ENCODE measurements at places on chromosomes 5 and 9.

GRCh38 chr5:58939664-58940063 lies 356.8 kb downstream of the RAB3C start:
- no peak for DNase-seq

DNA sequence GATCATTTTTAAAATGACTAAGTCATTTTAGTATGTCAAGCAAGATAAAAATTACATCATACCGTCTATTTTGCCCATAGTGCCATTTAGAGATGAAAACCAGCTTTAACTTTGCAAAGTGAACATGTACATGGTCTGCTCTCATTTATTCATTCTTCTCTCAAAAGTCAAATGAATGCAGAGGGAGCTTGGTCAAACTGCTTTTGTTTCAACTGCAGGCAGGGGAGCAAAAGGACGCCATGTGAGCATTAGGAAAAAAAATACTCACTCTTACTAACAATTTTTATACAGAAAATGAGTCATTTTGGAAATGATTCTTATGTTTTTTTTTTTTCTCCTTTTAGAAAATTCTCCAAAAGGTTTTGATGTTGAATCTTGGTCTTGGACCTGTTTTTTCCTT lies 15.7 kb downstream of the SCGB3A1 start:
- no peak for DNase-seq

- DNase-seq: no peak
Measured at GRCh38 chr5:31776976-31777651, 138.2 kb downstream of the PDZD2 start.

GRCh38 chr5:157602505-157602904 lies 26.9 kb upstream of the ADAM19 start:
- peak; percentile 28 for DNase-seq

GRCh38 chr5:91076138-91076537 lies 307.0 kb downstream of the ARRDC3 start:
- DNase-seq: no peak

DNA sequence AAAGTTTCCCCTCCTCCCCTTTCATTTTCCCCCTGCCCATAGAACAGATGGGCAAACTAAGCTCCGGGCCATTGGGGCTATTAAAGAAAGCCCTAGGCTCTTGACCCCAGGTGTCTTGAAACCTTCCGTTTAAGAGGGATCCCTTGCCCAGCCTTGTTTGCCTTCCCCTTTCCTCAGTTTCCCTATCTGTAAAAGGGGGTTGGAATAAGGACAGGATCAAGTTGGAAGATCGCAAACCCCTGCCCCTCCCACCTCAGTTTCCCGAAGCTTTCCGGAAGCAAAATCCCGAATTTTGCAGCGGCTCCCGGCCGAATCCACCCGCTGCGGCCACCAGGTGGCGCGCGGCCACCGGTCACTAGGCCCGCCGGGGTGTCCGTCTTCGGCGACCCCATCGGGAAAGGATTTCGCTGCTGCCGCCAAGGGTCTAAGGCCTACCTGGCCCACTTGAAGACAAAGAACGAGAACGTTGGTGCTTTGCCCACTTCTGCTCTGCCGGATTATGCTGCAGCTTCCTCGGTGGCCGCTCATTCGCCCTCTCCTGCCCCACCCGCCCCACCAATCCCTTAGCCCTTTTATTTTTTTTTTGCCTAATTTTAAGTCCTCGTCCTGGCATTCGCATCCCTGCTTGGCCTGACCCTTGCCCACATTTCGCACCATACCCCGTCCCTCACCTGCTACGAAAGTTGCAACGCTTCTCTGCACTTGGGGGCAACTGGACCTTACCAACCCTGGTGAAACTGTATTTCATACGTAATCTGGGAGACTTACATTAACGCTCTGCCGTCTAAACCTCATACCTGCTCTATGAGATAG lies 962 bp upstream of the NR6A1 start:
- peak; percentile 44 for DNase-seq

GRCh38 chr9:107239474-107239873 lies 43.6 kb upstream of the RAD23B start:
- no peak for DNase-seq

- DNase-seq: no peak
Measured at GRCh38 chr9:121861501-121862180, 210.2 kb downstream of the DAB2IP start.

- no peak for DNase-seq
Measured at GRCh38 chr5:113187906-113188305, 211.3 kb downstream of the DCP2 start.

- DNase-seq: no peak
Measured at GRCh38 chr5:149044453-149045088, 18.3 kb downstream of the SH3TC2 start.

- DNase-seq: no peak
Measured at GRCh38 chr5:59496524-59497134, 396.9 kb downstream of the PDE4D start.

DNA sequence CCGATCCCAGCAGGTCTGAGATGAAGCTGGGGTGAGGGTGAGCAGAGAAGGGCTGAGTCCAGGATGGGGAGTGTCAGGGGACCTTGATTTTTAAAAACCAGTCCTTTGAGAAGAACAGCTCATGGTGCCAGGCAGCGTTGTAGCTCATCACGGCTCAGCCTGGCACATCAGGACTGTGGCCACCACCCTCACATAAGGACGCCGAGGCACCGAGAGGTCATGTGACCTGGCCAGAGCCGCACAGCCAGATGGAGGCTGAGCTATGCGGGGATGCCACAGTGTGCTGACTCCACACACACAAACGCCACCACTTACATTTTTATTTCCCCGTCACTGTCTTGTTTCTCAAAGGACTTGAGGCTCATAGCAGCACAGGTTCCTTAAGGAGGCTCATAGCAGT lies 32.9 kb upstream of the CEP72 start:
- DNase-seq: no peak

DNA sequence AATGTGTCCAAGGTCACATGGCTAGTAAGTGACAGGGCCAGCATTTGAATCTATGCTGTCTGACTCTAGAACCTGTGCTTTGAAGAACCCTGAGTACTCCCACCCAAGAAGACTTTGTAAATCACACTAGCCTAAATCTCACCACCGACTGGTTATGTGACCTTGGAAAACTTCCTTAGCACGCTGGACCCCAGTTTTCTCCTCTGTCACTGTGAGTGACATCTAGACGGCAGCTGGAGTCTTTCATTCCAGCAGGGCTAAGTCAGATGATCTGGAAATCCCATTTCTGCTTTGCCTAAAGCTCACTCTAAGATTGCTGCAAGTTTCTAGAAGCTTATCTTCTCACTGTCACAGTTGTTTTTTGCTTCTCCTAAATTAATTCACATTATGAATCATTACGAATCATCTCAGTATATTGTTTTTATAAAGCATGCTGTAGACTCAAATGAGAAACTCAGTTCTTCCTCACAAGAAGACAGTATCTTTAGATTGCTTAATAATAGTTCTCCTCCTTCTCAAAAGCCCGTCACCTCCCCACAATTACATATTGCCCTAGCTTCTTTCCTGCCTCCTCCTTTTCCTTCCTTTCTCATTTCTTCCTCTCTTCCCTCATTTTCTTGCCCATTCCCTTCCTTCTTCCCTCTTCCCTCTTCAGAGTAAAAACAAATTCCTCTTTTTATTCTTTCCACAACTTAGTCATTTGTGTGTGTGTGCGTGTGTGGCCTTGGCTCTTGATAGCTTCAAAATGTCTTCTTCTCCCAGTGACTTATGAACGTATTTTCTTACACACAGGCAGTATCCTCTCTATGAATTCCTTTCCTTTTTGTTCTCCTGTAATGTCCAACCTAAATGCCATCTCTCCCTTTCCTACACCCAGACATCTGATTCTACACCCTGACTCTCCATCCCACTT lies 16.8 kb downstream of the ALDOB start:
- no peak for DNase-seq

- no peak for DNase-seq
Measured at GRCh38 chr5:178751286-178751685, 20.8 kb upstream of the ZNF354A start.

DNA sequence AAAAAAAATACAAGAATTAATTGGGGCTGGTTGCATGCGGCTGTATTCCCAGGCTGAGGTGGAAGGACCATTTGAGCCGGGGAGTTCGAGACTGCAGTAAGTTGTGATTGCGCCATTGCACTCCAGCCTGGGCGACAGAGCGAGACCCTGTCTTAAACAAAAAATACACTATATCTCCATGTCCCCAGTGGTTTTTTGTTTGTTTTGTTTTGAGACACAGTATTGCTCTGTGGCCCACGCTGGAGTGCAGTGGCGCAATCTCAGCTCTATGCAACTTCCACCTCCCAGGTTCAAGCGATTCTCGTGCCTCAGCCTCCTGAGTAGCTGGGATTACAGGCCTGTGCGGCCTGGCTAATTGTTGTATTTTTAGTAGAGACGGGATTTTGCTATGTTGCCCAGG lies 1.2 kb downstream of the COQ4 start:
- DNase-seq: no peak

DNA sequence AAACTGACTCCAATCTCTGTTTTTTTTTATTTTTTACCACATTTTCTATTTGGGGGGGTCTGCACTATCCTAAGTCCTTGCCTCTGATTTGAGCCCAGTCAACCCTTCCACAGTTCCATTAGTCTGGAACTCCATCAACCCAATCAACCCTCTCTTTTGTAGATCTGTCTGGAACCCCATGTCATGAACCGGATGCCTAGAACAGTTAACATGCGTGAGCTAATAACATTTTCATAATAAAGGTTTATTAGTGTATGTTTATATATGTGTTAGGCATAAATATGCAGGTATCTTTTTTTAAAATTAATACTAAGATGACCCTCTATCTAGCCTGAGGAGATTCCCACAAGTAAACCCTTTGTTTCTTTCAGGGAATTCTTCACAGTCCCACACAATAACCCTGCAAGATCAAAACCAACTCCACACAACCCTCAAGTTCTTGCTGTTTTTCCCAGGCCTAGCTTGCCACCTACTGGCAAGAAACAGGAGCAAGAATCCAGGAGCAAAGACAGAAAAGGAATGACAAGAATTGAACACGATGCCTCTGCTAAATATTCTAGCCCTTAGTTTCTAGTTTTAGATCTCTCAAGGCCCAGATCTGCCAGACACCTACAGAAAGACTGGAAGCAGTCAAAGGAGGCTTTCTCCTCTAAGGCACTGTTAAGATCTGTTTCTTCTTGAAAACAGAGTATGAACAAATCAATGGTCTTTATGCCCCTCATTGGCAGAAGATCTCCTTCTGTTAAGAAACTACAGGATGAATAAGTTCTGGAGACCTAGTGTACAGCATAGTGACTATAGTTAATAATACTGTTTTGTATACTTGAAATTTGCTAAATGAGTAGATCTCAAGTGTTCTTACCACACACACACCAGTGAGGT lies 100.4 kb downstream of the TRIM36 start:
- DNase-seq: no peak

- DNase-seq: no peak
Measured at GRCh38 chr9:115999498-115999897, 154.1 kb upstream of the PAPPA start.

DNA sequence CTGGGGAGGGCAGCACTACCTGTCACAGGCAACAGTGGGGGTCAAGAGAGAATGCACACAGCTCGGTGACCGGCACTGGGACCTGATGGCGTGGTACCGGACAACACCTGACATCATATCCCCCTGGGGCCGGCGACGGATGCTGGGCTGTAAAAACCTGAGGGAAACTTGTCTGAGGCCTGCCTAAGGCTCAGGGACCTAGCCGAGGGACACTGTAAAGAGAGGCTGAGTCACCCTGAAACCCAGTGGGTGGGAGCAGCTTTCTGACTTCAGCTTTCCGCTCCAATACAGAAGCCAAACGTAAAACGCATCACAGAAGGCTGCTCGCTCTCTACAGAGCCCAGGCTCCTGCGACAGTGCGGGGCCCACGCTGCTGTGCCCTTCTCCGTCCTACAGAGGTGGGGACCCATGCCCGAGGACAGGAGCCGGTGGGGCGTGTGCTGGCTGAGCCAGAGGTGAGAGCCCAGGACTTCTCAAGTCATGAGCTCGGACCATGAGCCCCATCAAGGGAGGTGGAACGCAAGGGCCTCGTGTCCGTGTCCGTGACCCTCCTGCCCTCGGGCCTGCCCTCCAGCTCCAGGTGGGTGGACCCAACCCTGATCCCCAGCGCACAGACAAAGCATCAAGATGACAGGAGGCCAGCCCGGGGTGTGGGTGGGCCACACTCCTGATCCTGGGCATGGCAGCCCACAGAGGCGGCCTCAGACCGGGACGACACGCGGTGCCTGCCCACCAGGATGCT lies 5.3 kb downstream of the RALGDS start:
- DNase-seq: peak; percentile 63

DNA sequence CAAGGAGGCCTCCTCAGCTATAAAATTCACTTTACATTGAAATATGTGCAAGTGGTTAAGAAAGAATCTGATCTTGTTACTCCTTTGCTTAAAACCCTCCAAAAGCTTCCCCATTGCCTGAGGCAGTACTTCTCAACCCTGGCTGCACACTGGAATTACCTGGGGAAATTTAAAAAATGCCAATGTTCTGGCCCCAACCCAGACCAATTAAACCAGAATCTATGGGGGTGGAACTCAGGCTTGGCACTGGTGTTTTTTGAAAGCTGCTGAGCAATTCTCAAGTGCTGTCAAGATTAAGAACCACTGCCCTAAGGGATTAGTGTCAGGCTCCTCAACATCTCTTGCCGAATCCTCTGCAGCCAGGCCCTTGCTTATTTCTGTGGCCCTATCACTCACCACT lies 269.6 kb downstream of the ELAVL2 start:
- no peak for DNase-seq

DNA sequence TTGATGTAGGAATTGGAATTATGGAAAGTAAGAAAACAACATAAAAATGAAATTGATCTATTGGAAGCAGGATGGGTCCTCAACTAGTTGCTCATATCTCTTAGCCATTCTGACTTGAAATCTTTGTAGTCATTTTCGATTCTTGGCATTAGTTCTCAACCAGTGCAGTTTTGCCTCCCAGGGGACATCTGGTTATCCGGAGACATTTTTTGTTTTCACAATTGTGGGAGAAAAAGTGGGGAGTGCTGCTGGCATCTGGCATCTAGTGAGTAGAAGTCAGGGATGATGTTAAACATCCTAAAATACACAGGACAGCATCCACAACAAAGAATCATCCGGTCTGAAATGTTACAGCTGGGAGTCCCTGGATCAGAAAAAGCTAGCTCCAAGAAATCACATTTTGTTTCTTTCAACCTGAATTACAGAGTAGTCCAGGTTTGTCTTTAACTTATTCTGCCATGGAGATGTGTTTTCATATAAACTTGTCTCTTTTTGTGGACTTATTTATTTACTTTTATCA lies 74.9 kb downstream of the FBXL7 start:
- DNase-seq: no peak

GRCh38 chr9:6877671-6878161 lies 119.9 kb downstream of the KDM4C start:
- DNase-seq: no peak

DNA sequence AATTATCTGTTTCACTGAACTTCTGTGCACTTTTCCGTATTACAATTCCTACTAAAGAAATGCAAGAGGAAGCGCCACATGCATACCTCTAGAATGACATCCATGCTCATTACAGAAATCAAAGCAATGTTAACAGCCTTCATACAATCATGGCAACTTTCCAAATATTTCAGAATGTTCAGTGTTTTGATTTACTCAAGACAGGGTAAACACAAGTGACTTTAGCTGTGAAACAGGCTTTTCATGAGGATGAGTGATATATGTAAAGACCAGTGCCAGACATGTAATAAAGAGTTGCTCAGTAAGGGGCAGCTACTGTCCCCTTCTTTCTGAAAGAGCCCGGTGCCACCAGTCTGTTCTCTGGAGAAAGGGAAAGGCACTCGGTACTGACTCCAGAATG lies 4.7 kb downstream of the BOD1 start:
- DNase-seq: no peak
